IMR-90 (cell line): ENCODE measurements at places on chromosomes 5 and 9. TPM values are rescaled to one million over a fixed set of nuclear protein-coding genes. Genes with fewer than 3 reads are reported as not detected.

The GHR gene
- 1.1 TPM in 2 replicates for total RNA-seq

The SOX30 gene
- total RNA-seq = not detected in 2 replicates

The IL13 gene
- not detected in 2 replicates for total RNA-seq

GRCh38 chr5:91535499-91535898 is 152.4 kb upstream of the ARRDC3 start:
- H3K4me3 ChIP-seq = no peak overlapping the region
- H3K4me1 ChIP-seq = no peaks in the 10 kb centered on the region
- no peaks in the 10 kb centered on the region for H3K27me3 ChIP-seq
- H3K27ac ChIP-seq = no peak overlapping the region
- no peak for DNase-seq
- H3K36me3 ChIP-seq = no peaks in the 10 kb centered on the region

- DNase-seq = no peak
- H3K27me3 ChIP-seq = no peaks in the 10 kb centered on the region
Measured at GRCh38 chr5:154044581-154044980, 5.8 kb downstream of the MFAP3 start.

DNA sequence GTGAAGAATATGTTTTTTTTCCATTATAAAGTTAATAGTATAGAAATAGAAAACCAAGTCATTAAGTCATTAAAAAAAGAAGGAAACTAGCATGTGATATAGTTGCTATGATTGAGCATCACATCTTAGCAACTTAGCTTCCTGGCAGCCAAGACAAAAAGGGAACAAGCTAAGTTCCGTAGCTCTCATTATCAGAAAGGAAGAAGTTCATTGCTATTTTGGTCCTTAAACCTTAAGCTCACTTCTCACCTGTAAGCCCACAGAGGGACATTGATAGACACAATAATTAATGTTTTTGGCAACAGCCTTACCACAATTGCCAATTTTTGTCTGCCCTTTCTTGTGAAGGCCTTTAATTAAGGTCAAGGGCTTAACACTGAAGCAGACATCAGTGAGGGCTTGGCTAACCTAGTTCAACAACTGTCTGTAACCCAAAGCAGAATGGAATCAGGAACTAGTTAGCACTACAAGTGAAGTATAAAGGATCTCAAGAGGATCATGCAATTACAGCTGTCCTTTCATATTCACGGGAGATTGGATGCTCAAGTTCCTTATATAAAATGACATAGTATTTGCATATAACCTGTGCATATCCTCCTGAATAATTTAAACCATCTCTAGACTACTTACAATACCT is 24.0 kb upstream of the KLF4 start:
- no peak overlapping the region for H3K27ac ChIP-seq
- no peaks in the 10 kb centered on the region for H3K36me3 ChIP-seq
- no peak overlapping the region for H3K4me3 ChIP-seq
- peaks cover 6% of the 10 kb centered on the region for H3K27me3 ChIP-seq
- H3K4me1 ChIP-seq = no peaks in the 10 kb centered on the region
- no peak for DNase-seq

- no peaks in the 10 kb centered on the region for H3K27me3 ChIP-seq
- H3K4me1 ChIP-seq = no peaks in the 10 kb centered on the region
- no peak for DNase-seq
- no peaks in the 10 kb centered on the region for H3K36me3 ChIP-seq
- H3K27ac ChIP-seq = no peak overlapping the region
Measured at GRCh38 chr5:160950311-160950710, 98.3 kb upstream of the ATP10B start.

GRCh38 chr5:131254741-131255140 is 9.1 kb upstream of the CDC42SE2 start:
- no peak for DNase-seq
- no peaks in the 10 kb centered on the region for H3K36me3 ChIP-seq
- no peaks in the 10 kb centered on the region for H3K27me3 ChIP-seq
- H3K4me1 ChIP-seq = peaks cover 13% of the 10 kb centered on the region
- H3K4me3 ChIP-seq = no peak overlapping the region

- H3K36me3 ChIP-seq = no peaks in the 10 kb centered on the region
- no peak for DNase-seq
- H3K4me1 ChIP-seq = 0 out of 2 replicates have a peak, but pooled peaks cover 2% of the 10 kb centered on the region
- H3K27ac ChIP-seq = no peak overlapping the region
- no peak overlapping the region for H3K4me3 ChIP-seq
Measured at GRCh38 chr9:137318602-137319001, 16.5 kb upstream of the NRARP start.
